Amniotic epithelial cell (primary cell): ENCODE measurements at places on chromosomes 7 and 10.

DNA sequence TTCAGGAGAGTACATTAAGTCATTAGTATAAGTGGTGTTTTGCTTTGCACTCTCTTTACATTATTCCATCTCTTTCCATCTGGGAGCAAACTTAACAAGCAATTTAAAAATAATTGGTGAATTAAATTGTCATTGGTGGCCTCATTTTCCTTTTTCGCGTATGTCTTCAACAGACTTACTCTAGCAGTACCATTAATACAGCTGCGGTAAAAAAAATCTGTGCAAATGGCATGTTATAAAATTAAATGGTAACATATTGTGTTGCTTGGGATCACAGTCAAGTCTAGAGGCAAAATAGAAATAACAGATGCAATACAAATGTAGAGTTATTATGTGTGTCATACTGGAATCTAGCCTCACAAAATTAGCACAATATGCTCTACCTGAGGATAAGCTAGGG lies 322.4 kb downstream of the PCDH15 start:
- no peak for DNase-seq

DNA sequence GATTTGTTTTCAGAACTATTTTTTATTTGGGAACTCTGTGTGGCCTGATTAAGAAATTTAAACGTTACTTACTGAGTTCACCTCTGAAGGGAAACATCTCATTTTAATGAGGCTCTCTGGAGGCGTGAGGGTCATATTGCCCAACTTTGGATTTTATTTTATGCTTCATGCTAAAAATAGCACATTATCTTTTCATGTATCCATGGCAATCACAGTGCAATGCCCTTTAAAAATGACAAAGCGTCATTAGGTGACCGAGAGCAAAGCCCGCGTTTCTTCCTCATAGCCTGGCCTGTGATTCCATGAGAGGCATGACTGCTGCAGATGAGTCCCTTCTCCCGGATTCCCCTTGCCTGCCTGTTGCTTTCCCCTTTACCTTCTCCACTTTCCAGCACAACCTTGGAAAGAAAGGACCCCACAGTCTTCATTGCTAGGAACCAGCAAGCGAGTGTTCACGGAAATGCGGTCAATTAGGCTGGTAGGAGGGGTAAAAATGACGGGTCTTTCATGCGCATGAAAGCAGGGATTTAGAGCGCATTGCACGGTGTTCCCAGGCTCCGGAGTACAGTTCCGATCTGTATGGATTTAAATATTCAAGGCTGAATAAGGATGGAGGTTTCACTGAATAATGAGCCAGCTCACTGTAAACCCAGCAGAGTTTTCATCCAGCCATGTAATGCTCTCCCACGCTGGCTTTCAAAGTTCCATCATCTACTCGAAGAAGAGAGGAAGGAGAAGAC lies 98.2 kb upstream of the PITRM1 start:
- no peak for DNase-seq

DNA sequence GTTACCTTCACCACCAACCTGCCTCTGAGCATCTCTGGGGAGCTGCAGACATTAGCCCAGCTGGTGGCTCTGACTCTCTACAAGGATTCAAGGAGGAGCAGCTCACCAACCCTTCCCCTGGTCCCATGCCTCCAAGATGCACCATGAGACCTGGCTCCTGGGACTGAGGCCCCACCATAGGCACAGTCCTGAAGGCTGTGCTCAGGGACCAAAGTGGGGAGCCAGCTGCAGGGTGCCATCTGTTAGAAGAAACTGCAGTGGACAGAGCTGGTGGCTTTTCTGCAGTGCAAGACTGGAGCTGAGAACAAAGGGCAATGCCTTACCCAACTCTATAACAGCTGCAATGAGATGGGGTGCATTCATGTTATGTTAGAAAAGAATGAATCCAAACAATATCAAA lies 581.6 kb downstream of the TCERG1L start:
- no peak for DNase-seq

GRCh38 chr7:150695654-150696053 lies 10.1 kb downstream of the GIMAP2 start:
- no peak for DNase-seq

DNA sequence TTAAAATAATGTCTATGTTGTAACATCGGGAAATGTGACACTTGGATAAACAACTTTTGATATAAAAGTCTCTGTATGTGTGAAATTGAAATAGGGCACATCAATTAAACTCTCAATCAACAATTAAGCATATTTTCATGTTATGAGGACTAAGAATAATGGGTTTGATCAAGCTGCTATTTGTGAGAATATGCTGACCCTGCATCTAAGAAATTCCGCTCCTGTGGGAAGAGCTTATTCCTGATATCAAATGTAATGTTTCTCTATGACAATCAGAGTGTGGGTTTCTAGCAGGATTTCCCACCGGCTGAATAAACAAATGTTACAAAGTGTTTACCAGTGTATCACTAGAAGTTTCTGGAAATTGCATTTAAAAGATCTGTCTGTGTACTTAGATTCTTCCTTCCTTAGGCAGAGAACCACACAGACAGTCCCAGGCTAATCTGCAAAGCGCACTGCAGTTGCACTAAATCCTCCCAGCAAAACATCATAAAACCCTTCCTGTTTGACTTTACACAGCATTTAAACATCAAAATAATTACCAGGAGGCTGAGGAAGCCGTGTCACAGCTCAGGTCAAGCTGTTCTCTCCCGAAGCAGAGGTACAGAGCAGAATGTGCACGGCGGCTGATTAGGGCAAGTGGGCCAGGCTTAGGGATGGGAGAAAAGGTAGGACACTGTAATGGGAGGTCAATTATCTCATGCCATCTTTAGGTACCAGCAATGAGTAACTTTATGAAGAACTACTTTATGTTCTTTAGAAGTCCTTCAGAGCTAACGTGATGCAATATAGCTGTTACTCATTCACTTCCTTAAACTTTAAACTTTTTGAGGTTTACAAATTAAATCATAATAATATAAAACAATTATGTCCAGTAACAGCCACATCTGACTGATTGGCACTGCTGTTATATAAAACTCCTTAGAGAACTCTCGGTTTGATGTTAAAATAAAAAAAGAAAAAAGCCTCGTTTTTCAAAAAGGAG lies 109.1 kb upstream of the CTTNBP2 start:
- DNase-seq, result no peak

- DNase-seq, result peak; percentile 62
Measured at GRCh38 chr7:76201732-76202665, at the start of gene SRRM3. Gene SRRM3, plus strand, starts transcription at chr7:76201896. Its CDS starts 33,171 bp downstream, at chr7:76235067.

DNA sequence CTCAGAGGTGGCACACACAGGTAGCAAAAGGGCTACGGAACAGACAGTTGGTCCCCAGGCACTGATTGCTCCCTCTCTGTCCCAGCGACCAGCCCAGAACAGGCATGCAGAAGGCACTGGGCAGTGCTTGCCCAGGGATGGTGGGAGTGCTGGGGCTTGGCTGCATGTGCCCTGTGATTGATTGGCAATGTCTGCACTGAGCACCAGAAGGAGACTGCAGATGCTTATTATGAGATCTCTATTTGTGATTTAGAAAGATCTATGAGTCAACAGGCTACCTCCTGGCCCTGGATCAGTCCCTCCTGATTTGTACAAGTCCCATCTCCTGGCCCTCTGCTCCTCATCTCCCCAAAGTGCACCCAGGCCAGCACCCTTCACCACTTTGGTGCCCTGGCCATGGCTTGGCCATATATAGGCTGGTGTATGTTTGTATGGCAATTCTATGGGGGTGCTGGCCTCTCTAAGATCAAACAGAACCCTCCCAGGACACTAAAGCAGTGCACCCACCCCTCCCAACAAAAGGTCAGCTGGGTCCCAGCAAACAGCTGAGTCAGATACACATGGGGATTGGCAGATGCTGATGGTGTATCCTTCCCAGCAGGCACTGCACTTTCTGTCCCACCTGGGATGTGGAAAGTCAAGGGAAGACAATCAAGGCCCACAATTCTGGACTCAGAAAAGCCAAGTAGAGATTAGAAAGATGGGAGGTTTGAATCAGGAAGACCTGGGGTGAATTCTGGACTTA lies 30.9 kb downstream of the CAMK2B start:
- no peak for DNase-seq

GRCh38 chr7:128168667-128169210 lies 72.3 kb upstream of the LEP start:
- DNase-seq, result no peak

DNA sequence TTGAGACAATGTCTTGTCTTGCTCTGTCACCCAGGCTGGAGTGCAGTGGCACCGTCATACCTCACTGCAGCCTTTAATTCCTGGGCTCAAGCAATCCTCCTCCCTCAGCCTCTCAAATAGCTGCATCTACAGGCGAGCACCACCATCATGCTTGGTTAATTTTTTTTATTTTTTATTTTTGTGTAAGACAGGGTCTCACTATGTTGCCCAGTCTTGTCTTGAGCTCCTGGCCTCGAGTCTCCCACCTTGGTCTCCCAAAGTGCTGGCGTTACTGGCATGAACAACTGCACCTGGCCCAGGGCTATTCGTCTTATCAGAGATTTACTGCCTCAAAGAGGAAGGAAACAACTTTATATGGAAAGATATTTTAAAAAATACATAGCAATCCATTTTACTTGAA lies 102.8 kb upstream of the NUPR2 start:
- DNase-seq, result no peak

DNA sequence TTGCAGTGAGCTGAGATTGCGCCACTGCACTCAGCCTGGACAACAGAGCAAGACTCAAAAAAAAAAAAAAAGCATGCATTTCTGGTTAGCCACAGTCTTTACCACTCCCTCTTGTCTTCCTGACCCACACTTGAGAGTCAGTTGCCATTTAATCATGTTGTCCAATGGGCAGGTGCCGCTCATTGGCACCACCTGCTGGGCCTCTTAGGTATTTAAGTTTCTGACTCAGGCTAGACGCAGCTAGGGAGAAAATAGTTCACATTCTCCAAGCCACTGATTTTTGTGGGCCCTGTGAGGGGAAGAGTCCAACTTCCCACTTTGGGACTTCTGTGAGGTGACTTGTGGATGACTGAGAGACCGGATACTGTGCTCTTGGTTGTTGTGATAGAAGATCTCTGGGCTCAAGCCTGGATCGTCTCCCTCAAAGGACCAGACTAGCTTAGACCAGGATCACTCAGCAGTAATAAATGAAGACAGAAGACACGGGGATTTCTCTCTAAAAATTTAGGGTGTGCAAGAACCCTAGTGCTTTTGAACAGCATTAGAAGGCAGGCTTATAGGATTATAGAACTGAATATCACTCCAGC lies 26.8 kb upstream of the SORCS3 start:
- peak; percentile 35 for DNase-seq

GRCh38 chr10:47339759-47340607 lies 8.2 kb upstream of the RBP3 start:
- DNase-seq, result no peak

DNA sequence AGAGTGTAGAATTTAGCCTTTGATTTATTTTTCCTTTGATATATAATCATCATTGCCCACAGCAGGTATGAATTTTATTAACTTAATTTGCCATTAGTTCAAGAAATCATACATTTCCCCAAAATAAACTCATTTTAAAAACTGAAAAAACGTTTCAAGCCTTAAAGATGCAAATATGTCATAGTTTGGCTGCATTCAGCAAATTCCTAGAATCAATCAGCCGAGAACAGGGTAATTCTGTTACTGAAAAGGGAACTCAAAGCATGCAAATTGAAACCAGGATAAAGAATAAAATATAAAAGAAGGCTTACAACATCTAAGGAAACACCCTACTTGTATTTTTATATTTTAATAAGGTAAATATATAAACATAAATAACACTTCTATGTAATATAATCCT lies 233.8 kb upstream of the PRKCQ start:
- no peak for DNase-seq

DNA sequence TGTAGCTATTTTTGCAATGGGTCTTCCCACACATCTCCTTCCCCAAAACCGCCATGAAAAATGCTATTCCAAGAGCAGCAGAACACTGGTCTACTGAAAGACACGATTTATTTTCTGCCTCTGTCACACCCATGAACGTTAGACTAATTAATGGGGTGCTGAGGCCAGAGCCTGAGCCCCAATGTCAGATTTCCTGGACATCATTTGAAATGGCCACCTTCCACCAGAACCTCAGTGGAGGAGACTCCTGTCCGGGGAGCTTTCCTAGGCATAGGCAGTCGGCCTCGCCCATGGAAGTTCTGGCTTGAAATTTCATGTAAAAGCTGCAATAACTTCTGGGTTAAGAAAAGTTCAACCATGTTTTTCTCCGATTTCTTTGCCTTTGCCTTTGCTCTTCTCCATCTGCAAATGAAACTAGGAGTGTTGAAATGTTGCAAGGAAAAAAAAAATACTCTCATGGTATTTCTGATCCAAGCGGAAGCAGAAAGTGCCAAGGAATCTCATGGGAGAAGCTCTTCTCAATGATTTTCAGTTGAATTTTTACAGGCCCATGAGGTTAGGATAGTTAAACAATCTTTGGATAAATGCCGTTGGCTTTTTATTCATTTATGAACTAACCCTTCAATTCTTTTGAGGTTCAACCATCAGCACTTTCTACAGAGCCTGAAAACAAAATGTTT lies 570.8 kb upstream of the MGMT start:
- DNase-seq, result no peak

DNA sequence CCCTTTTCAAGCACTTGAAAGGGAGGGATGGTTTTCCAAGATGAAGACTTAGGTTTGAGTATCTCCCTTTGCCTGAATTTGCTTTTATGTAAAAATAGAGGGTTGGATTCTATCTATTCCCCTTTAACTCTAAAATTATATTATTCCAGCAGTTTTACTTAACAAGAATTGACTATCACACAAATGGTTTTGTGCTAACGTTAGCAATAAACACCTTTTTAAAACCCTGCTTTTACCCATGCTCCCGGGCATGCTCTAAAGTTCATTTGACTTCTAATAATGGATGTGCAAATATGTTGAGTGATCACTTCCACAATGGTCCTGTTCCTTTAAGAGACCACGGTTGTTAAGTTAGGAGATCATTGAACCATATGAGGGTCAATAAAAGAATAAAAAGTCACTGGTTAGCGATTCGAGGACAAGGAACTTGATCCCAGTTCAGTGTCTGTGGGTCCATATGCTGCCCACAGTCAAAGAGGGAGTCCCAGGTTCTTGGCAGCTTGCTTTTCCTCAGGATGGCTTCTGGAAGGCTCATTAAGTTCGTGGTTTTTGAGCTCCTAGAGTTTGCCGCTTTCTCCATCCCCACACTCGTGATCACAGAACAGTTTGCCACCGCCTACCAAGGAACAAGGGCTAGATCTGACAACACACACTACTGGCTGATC lies at the start of gene TMEM236:
TMEM236 (plus strand) TSS at position 421 of the 665 bp plus-strand sequence; CDS start at position 516, 95 bp downstream.
- no peak for DNase-seq

DNA sequence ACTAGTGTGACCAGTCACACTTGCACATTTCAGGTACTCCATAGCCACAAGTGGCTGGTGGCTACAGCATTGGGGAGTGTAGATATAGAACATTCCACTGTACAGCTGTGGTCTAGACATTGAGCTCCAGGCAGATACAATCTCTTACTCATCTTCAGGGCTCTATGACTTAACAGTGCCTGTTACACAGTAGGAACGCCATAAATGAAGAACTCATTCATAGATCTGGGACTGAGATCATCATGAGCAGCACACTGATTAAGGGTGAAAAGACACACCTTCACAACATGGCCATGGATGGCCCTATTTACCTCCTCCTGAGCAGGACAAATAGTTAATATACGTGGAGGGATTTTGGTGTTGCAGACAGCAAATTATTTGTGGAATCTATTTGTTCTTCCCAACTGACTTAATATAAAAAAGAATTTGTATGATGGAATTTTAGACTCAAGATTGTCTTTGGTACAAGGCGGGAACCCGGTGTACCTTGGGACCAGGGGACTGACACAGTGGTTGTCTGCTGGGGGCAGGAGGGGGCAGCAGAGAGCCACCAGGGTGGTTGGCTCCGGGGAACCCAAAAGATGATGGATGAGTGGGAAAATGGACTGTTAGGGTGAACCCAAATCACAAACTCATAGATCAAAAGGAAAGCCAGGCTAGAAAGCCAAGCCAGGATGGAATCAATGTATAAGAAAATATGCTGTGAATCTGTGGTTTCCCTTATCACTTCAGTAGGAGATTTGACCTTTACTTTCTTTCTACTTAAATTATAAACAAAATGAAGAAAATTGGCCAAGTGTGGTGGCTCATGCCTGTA lies 24.3 kb upstream of the CPA2 start:
- peak; percentile 92 for DNase-seq
